ENCODE measurements at places on chromosomes 6 and 20.
A peak's percentile ranks its signal among the peaks of the same experiment; 100 is the strongest.

- DNase-seq, result no peak
These were observed 1.5 kb upstream of the MAS1L start for GRCh38 chr6:29489286-29489685.

DNA sequence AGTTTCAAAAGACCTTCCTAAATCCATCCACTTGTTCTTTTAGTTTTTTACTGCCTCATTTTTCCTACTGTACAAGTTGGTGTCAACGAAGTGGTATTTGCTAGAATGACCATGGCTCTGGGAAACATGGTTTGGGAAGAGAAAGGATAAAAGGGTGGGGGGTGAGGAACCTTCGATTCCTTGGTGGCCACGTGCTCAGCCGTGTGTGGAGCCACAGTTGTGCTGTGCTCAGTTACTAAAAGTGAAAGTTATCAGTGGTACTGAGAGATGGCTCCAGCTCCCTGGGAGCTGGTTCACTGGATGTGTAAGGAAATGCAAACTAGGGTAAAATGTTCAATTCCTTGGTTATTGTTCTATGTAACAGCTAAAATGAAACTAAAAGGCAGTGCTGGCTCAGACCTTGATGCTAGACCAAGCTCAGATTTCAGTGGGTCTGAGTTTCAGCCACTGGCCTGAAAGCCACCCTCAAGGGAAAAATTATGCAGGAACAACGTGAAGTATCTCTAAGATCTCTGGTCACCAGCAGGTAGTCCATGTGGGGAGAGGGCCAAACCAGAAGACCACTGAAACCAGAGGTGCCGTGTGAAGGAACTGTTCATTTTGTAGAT is 7.4 kb upstream of the SLC22A2 start:
- DNase-seq, result no peak

DNA sequence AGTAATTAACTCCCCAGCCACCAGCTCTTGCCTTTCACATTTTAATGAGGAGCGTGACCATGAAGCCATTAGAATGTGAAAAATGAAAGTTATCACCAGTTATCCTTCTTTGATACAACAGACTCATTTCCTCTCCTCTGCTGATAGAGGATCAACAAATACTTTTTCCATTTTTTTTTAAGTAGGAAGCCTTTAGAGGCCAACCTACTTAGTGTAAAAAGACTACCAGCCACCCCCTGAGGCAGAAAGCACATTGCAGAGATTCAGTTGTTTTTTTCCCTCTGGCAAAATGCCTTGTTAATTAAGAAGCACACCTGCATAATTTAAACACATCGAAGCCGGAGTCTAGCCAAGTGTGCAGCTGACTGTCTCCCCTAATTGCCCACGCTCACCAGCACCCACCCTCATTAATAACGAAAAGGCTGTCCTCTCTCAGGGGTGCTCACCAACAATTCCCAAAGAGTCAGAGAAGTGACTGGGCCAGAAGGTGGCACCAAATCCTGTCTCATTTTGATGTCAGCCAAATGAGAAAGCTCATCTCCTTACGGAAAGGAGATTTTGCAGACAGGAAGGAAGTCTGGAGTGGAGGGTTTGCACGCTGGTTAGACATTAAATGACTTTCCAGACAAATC is 60.9 kb upstream of the MC3R start:
- DNase-seq, result no peak

DNA sequence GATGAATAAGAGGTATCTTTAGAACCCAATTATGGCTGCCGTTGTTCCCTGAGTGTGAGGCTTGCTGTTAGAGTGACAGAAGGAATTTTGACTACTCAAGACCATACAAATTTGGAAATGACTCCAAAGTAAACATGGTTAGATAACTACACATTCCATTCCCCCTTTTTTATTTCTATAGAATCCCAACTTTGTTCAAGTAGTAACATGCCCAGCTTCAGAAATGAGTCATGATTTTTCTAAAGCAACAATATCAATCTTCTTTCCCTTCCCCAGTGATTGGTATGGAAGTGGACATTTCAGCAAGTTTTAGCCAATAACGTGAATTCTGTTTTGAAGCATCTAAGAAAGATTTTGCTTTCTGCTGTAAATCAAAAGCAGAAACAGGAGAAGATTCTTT is 37.8 kb downstream of the HCRTR2 start:
- no peak for DNase-seq

DNA sequence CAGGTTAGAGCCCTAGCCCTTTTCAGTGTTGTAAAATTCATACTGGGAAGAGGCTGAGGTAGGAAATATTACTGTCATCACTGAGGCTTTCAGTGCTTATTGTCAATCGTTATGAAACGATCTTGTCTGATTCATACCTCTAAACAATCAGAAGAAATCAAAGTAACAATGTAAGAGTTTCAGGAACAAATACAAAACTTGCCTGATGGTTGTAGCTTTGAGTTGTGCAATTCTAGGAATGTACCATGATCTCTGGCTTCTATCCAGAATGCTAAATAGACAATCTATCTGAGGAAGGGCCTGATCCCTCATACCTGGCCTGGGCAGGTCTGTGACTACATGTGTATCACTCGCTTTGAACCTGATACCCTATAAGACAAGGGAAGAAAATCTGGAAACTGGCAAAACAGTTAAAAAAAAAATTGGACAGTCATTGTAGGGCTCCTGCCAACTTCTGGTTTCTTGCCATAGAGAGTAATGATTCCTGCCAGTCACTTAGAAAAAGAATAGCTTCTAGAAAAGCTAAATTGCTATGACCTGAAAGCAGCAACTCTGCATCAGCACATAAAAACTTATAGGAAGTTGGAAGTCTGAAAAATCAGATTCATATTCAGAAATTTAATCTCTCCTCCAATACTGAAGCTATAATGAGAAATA is 234.7 kb downstream of the BTBD9 start:
- DNase-seq, result no peak

- DNase-seq, result no peak
These were observed 2.5 kb downstream of the RNF217 start for GRCh38 chr6:124964764-124965105.

DNA sequence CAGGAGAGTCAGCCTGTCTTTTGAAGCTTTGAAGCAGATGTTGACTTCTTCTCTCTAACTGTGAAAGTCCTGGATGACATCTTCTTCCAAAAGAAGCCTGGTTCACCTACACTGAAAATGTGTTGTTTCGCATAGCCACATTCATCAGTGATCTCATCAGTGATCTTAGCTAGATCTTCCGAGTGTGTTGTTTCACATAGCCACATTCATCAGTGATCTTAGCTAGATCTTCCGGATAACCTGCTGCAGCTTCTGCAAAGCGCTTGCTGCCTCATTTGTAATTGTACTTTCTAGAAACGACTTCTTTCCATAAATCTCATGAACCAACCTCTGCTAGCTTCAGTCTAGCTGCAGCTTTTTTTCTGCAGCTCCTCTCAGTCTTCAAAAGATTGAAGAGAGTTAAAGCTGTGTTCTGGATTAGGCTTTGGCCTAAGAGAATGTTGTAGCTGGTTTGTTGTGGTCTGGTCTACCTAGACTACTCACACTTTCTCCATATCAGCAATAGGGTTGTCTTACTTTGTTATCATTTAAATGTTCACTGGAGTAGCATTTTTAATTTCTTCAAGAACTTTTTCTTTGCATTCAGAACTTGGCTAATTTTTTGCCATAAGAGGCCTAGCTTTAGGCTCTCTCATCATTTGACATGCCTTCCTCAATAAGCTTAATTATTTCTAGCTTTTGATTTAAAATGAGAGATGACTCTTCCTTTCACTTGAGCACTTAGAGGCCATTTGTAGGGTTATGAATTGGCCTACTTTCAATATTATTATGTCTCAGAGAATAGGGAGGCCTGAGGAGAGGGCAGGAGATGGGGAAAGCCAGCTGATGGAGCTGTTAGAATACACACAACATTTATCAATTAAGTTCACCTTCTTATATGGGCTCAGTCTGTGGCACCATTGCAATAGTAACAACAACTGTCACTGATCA is 48.7 kb upstream of the EXOC2 start:
- DNase-seq, result no peak

DNA sequence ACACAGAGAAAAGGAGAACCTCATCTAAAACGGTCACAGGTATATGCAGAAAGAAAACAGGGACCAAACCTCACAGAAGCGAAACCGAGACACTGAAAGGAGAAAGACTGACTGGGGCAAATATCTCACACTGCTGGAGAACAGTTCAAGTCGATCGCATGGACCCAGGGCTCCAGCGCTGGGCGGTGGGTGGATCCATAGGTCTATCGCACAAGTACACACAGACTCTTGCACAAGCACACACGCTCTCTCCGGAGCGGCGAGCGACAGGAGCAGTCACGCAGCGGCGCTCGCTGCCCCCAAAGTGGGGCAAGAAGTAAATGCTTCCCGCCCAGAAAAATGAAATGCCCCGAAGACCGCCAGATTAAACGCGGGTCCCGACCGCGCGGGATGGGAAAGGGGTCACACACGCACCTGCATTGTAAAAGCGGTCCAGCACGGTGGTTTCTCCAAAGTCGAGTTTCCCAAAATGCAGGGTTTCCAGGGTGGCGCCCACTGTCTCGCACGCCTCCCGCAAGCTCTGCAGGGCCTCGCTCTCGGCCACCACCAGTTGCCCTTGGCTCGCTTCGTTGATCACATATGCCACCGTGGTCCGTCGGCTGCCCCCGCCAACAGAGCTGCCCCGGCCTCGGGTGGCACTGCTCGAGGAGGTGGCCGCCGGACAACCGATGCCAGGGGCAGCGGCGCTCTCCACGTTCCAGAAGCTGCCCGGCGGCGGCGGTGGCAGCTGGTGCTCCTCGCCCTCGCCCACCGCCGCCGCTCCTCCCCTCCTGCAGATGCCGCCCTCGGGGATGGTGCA is 782 bp downstream of the MAP3K5 start:
- DNase-seq, result peak; percentile 44

DNA sequence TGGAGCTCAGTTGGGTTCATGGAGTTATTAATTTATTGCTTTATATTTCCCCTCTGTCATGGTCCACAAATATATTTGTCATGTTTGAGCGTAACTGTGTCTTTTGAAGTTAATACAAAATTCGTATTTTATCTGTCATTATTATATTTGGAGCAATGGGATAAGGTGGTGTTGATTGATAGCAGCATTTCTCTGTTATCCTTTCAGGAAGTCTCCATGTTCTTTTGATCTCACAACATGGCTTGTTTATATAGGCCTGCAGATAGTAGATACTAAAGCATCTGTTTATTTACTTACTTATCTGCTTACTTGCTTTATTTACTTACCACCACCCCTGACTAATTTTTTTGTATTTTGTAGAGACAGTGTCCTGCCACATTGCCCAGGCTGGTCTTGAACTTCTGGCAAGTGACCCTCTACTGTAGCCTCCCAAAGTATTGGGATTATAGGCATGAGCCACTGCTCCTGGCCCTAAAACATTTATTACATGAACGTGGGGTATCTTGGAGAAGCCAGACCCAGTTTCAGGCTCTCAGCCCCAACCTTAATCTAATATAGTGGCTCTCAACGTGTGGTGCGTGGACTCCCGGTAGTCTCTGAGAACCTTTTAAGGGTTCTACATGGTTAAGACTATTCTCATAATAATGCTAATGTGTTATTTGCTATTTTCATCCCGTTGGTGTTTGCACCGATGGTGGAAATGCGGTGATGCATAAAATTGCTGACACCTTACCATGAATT is 104.2 kb downstream of the NCOA3 start:
- no peak for DNase-seq

DNA sequence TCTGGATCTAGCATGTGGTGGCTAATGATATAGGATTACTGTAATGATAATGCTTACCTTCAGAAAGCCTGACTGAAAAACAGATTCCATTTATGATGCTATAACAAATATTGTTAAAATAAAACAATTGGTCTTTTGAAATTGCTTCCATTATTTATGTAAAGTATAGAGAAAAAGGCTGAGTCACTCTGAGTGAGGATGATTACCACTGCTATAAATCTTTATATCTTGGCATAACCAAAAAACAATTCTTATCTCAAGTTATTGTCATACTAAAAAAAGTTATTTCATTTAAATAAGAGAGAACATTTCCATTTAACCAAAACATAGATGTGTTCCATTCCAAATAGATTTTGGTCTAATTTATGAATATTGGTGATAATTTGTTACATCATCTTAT is 53.0 kb upstream of the DST start:
- DNase-seq, result no peak

DNA sequence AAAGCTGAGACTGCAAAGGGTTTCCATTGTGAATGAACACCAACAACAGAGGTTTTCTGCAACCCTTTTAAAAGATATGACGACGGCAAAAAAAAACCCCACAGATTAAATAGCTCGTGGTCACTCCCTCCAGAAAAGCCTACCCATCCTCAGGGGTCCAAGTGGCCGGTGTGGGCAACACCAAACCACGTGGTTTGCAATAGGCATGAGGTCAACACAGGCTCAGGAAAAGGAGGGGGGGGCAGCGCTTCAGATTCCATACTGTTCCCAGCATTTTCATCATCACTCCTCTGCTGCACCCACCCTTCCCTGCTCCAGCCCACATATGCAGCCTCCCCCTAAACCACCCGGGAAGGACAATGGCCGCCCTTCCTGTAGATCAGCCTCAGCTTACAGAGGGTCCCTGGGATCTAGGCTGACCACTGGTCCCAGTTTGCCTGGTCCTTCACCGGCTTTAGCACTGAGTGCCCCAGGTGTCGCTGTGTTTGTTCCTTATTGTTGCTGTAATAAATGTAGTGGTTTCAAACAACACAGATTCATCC is 122.8 kb upstream of the PHACTR3 start:
- DNase-seq, result no peak

DNA sequence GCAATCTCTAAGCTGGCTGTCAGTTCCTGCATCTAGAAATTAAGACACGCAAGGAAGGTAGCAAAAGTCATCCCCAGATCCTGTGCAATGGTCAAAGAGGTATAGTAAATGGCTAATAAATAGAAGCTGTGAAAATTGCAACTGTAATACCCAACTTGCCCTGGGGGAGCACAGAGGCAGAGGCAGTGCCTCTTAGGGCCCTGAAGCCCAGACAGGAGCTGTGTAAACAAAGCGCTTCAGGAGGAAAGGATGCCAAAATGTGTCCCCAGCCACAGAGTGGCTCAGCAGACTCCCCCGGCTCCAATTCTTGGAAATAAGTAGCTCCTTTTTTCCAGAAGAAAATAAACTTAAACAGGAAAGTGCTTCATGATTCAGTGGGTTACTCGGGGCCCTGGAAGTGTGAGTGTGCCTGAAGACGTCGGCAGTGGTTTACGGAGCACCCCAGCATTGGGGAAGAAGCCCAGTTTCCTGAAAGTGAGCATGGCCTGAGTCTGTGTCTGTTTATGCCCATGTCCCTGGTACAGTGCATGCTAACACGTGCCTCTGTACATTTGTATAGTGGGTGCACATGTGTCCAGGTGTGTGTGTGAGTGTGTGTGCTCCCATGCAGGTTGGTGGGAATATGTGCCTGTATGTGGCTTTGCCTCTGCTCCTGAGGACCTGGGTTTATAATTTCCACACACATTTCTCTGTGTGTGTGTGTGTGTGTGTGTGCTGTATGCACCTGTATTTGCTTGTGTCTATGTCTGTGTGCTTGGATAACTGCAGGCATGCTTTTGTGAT is 246.7 kb downstream of the MAFB start:
- DNase-seq, result no peak
